ENCODE measurements at places on chromosomes 11 and 22.

DNA sequence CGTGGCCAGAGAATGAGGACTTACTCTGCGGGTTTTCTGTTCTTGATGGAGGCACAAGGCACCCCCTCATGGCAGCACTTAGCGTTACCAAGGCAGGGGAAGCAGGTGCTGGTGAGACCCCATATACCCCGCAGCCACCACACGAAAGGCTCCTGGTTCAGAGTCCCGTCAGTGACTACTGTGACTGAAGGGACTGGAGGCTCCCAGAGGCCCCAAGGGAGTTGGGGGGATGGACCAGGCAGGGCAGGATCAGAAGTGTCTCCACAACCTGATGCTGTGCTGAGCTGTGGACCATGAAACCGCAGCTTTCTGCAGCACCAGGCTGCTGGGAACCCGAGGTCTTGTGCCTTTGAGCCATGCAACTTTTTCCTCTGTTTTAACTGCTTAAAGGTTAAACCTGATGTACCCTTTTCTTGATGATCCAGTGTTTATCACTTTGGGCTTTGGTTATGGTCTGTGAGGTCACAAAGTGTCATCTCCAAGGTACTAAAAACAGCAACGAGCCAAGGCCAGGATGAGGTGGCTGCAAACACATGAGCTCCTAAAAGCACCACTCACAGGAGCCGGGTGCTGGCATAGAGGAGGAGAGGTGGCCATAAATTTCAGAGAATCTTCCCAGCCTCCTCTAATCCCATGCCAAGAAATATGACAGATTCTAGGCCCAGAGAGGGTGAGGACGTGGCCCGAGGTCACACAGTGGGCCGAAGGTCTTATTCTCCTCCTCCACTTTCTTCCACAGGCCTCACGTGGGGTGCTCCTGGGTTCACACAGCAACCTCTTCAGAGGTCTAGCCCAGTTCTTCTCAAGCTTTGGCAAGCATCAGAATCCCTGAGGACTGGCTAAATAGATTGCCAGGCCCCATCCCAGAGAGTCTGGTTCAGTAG lies 4.2 kb upstream of the LRRC32 start:
- no peak for DNase-seq

DNA sequence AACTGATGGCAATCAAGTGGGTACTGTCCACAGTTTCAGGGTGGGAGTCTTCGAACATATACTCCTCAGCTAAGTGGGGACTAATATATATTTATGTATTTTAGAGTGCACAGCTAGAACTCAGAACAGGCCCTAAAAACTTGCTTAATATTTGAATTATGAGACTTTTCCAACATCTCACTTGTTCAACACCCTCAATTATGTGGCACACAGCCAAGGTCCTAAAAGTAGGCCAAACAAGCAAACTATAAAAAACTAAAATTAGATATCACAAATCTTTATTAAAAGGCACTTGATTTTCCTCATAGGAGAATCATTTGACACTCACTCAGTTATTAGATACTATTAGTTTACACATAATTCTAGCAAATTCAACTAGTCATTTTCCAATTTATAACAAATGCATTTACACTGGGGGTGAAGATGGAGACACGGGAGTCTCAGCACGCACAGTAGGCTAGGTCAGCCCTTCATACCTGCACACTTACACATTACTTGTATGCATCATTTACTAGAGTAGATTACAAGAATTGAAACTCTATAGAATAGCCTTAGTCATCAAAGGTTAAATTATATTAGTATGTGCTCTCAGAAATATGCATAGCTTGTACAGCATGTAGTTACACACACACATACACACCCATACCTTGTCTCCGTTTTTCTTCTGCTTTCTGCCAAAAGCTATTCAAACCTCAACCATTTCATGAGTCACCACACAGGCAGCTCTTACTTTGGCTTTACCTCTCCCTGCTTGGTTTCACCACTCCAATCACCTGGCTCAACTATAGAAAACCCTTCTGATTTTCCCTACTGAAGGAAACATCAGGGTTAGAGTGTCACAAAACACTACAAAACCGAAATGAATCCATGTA lies 171.5 kb downstream of the SBF2 start:
- no peak for DNase-seq

DNA sequence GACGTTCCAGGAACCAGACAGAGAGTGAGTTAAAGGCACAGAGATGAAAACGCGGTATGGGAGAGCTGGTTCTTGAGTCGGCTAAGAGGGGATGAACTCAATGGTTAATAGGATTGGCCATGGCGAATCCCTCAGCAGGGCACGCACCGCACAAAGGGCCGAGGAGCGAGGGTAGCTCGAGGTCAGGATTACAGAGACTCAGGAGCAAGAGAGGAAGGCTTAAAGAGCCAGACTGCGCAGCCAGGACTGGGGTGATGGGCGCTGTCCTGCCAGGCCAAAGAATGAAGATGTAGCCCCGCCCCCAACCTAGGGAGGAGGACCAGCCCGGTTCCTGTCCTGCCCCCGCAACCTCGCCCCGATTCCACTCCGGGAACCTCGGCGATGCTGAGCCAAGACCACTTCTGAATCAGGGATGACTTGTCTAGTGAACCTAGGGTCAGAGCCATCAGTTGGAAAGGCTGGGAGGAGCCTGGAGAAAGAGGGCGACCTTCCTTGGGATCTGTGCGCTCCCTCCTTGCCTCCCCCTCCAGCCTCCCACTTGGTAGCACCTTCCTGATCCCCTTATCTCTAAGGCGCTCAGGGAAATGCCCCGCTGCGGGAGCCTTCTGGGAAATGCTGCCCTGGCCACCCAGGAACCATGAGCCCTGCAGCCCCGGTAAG lies at the start of gene PLEKHB1:
Gene PLEKHB1 (plus strand): TSS at position 610 of the 660 bp plus-strand sequence. CDS start 28 bp downstream, at position 638.
- DNase-seq = no peak

- DNase-seq = no peak
These were observed 18.8 kb downstream of the PRPF19 start for GRCh38 chr11:60887556-60887955.

- DNase-seq = no peak
These were observed 117.4 kb downstream of the KIAA1671 start for GRCh38 chr22:25069758-25070481.

DNA sequence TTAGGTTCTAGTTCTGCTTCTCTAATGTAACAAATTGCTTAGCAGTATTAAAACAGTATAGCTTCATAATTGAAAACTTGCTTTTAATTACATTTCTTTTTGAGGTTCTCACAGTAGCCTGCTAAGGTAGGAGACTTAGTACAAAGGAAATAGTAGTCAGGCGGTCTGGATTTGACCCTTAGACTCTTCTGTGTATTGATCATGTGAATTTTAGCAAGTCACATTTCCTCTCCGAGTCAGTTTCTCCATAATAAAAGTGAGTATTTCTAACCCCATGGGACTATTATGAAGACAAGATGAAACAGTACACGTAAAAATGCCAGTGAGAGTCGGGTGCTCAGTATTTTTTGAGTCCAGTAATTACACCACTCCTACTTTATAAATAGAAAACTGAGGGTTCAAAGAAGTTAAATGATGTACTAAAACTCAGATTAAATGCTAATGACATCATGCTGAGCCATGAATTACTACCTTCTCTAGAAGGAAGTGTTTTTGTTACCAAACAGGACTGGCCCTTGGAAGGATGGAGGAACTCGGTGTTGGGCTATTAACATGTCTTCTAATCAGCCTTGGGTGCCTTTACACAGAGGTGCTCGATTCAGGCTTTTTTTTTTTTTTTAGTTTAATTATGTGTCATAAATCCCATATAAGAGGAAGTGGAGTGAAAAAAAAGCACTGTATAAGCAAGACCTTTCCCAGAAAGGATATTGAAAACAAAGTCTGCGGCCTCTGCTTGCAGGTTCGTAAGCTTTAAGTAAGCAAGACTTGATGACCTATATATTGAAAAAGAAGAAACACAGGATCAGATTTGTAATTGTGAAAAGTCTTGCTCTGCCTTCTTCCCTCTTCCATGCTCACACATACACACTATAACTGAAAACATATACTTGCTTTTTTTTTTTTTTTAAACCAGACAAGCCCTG lies 109.0 kb downstream of the EMSY start:
- no peak for DNase-seq

DNA sequence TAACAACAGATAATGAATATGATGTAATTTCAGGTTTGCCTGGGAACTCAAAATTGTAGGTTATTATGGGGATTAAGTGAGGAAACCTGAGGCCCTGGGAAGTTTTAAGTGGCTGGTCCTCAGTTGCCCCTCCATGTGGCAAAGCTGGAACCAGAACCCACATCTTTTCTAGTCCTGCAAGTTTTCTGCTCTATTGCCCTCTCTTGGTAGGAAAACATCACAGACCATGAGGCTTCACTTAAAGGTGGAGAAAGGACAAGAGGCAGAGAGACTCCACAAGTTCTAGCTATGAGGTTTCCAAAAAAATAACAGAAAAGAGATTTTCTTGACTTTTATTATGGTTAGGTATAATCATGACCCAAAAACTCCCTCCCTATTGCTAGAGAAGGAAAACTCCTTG lies 115.5 kb upstream of the DDI1 start:
- DNase-seq = no peak

- DNase-seq = no peak
These were observed 23.0 kb downstream of the NECTIN1 start for GRCh38 chr11:119706029-119706428.

GRCh38 chr22:28933321-28933720 lies 49.9 kb downstream of the ZNRF3 start:
- no peak for DNase-seq

GRCh38 chr22:48091060-48091650 lies 1328.7 kb downstream of the TBC1D22A start:
- DNase-seq = no peak

- DNase-seq = no peak
These were observed 286.4 kb downstream of the DYNC2H1 start for GRCh38 chr11:103395612-103396011.

DNA sequence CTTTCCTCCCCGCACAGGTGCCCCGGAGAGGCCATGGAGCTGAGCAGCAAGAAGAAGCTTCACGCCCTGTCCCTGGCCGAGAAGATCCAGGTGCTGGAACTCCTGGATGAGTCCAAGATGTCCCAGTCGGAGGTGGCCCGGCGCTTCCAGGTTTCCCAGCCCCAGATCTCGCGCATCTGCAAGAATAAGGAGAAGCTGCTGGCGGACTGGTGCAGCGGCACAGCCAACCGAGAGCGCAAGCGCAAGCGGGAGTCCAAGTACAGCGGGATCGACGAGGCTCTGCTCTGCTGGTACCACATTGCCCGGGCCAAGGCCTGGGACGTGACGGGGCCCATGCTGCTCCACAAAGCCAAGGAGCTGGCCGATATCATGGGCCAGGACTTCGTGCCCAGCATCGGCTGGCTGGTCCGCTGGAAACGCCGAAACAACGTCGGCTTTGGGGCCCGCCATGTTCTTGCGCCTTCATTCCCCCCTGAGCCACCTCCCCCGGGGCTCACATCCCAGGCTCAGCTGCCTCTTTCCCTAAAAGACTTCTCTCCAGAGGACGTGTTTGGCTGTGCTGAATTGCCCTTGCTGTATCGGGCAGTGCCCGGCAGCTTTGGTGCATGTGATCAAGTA lies 1.3 kb downstream of the TIGD3 start:
- DNase-seq = peak; percentile 36

DNA sequence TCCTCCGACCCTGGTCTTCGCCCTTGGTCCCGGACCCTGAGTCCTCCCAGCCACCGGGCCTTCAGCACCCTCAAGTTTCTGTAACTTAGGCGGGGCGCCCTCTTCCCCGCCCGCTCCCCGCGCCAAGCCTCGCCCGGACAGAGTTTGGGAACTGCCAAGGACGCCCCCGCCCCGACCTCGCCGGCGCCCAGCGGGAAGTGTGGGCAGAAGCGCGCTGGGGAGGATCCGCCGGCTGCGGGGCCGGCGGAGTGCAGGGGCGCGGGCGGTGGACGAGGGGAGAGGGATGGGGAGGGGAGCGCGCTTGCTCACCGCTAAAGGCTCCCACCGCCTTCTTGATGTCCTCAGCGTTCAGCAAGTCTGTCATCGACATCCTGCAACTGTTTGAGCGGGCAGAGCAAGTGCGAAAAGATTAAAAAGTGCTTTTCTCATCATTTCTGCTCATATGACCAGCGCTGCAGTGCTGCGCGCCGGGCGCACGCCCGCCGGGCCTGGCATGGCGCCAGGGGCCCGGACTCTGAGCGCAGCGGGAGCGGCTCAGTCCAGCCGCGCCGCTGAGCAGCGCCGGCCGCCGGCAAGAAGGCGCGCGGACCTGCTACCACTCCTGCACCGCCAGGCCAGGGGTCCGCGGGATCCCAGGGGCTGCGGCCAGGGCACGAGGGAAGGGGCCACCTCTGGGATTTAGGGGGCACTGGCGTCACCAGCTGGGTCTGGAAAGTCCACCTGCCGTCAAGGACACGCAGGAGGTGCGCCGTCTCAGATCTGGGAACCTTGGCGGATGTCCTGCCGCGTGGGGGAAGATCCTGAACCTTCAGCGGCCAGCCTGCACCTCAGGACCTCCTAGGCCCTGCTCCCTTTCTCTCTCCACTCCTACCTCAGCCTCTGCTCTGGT lies at the start of gene PVALB:
Gene PVALB (minus strand): TSS at position 400 of the 889 bp plus-strand sequence. CDS start 30 bp downstream, at position 370.
- no peak for DNase-seq

DNA sequence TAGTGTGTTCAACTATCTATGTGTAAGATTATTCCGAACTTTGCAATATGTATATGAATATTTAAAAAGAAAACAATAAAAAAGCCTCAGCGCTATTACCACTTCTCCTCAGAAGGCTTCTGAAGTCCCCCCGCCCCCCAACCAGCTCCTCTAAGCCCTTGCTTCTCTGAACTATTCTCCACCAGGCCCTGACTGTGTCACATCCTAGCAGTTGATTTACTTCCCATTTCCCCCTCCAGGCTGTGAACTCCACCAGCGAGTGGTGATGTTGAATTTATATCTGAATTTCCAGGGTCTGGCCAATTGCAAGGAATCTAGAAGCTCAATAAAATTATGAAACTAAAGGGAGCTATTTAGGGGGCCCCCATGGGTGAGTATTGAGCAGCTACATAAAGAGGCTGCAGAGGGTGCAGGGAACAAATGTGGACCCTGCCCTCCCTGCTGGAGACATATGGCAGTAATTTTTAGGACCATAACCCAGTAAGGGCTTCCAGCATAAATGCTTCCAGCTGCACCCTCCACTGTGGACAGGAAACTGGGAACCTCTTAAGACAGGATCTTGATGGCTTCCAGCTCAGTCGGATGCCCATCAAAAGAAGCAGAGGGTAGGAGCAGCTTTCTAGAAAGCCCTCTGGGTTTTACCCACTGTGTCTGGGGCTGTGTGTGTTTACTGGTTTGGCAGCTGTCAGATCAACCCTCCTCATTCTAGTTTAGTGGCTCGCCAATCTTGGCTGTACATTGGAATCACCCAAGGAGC lies 81.4 kb downstream of the TIMP3 start:
- DNase-seq = no peak

- no peak for DNase-seq
These were observed 223.7 kb downstream of the DSCAML1 start for GRCh38 chr11:117573326-117573725.

GRCh38 chr22:19149047-19149883 lies 827 bp downstream of the GSC2 start:
- no peak for DNase-seq

Measured in caudate nucleus (tissue), 63 donors.